Glutamatergic neuron (in vitro differentiated cells): ENCODE measurements at places on chromosomes 2 and 18. TPM values are rescaled to one million over a fixed set of nuclear protein-coding genes. Genes with fewer than 3 reads are reported as not detected.

- no peak overlapping the region for H3K4me3 ChIP-seq
- H3K36me3 ChIP-seq = no peaks in the 10 kb centered on the region
- no peaks in the 10 kb centered on the region for H3K27me3 ChIP-seq
- H3K27ac ChIP-seq = no peak overlapping the region
- H3K4me1 ChIP-seq = peaks cover 9% of the 10 kb centered on the region
Measured at GRCh38 chr2:206521612-206522011, 78.3 kb downstream of the ADAM23 start.

DNA sequence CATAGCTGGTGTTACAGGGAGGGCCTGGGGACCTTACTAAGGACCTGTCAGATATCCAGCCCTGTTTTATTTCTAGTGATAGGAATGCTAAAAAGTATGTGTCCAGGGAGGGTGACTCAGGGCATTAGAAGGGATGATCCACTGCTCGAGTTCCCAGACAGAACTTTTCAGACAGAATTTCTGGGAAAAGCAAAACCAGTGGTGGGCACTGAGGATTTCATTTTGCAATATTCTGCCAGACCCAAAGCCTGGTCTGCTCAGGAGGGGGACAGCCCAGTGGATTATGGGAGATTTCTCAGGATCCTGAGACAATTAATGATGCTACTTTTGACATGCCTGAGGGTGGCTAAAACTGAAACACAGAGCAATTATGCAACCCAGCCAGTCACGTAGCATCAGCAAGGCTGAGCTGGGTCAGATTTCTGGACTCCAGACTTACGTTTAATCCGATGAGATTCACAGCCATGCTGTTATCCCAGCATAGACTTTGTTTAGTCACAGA, 4.7 kb upstream of the KCNE4 start:
- H3K4me3 ChIP-seq = no peak overlapping the region
- DNase-seq = no peak
- H3K27me3 ChIP-seq = no peaks in the 10 kb centered on the region
- H3K4me1 ChIP-seq = peaks cover 4% of the 10 kb centered on the region

DNA sequence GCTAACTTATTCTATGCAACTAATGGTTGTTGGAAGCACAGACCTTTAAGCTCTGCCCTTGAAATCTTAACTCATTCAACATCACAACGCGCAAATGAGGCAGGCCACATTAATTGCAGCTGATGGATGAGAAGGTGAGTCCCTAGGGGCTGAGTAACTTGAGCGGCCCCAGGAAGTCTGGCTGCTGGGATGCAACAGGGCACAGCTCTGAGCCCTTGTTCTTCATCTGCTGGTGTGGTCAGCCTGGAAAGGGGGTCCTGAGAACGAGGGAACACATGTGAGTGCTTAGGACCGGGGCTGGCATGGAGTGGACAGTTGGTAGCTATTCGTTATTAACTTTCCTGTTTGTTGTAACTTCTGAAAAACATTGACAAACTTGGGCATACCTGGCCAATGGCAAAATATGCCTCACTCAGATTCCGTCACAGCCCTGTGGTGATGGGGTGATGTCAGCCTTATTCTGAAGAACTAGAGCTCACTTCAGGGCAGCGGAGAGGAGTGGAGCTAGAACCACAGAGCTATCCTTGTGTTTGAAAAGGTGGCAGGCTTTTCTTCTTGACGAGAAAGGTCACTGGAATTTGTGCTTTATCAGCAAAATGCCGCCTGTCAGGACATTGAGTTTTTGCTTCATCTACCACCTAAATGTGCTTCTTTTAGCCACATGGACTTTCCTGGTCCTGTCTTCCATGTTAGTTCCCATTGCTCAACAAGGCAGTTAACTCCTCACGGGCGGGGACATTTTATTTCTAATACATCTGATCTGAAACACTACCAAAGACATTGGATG, 145.9 kb upstream of the FHL2 start:
- H3K27ac ChIP-seq = no peak overlapping the region
- H3K4me3 ChIP-seq = no peak overlapping the region
- no peaks in the 10 kb centered on the region for H3K4me1 ChIP-seq
- H3K36me3 ChIP-seq = no peaks in the 10 kb centered on the region

The IL1RL1 gene
- not detected for total RNA-seq

The CIAO1 gene
- total RNA-seq = 68.1 TPM

DNA sequence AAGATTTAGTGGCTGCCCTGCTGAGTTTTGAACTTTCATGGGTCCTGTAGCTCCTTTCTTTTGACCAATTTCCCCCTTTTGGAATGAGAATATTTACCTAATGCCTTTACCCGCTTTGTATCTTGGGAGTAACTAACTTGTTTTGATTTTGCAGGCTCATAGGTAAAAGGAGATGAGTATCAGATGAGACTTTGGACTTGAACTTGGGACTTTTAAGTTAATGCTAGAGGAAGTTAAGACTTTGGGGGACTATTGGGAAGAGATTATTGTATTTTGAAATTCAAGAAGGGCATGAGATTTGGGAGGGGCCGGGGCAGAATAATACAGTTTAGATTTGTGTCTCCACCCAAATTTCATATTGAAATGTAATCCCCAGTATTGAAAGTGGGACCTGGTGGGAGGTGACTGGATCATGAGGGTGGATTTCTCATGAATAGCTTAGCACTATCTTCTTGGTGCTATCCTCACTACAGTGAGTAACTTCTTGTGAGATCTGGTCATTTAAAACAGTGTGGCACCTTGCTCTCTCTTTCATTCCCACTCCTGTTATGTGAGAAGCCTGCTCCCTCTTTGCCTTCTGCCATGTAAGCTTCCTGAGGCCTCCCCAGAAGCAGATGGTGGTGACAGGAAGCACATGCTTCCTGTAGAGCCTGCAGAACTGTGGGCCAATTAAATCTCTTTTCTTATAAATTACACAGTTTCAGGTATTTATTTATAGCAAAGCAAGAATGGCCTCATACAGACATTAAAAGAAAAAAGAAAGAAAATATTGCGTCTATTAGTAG, 6.1 kb downstream of the ADI1 start:
- H3K27me3 ChIP-seq = peaks cover 1% of the 10 kb centered on the region
- DNase-seq = no peak
- H3K36me3 ChIP-seq = peaks cover 13% of the 10 kb centered on the region
- no peak overlapping the region for H3K27ac ChIP-seq
- H3K4me1 ChIP-seq = peaks cover 4% of the 10 kb centered on the region

The PROKR1 gene
- 0.83 TPM for total RNA-seq

- no peaks in the 10 kb centered on the region for H3K4me1 ChIP-seq
- H3K27me3 ChIP-seq = peaks cover 1% of the 10 kb centered on the region
- no peak overlapping the region for H3K4me3 ChIP-seq
Measured at GRCh38 chr2:3512086-3512485, 7.2 kb downstream of the ADI1 start.

DNA sequence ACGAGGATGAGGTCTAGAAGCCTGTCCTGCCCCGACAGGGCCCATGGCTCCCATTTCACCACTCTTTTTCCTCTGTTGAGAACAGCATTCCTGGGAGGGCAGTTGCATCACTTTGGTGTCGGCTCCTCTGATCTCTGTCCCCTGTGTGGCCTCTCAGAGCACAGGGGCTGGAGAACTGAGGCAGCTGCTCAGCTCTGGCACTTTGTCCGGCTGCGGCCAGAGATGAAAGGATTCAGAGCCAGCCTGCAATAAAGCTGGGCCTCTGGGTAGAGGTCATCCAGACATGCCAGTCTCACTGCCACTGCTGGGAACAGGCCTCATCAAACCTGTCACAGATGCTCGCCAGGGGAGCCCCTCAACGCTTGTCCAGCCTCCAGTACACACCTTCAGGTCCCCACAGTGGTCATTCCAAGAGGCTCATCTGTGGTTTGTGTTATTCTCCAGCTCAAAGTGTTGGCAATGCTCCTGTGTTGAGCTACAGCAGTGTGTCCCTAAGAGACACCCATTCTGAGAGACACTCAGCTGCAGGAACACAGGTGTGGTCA, 13.1 kb upstream of the ROCK2 start:
- DNase-seq = no peak
- H3K36me3 ChIP-seq = peaks cover 2% of the 10 kb centered on the region
- H3K4me3 ChIP-seq = no peak overlapping the region
- H3K27ac ChIP-seq = no peak overlapping the region

GRCh38 chr18:29062921-29063320, 886.0 kb upstream of the CDH2 start:
- no peak for DNase-seq
- H3K27ac ChIP-seq = no peak overlapping the region
- peaks cover 2% of the 10 kb centered on the region for H3K27me3 ChIP-seq
- H3K4me3 ChIP-seq = no peak overlapping the region
- peaks cover 2% of the 10 kb centered on the region for H3K4me1 ChIP-seq

The DAW1 gene
- total RNA-seq = not detected

The UGT1A4 gene
- total RNA-seq = not detected

The CLHC1 gene
- total RNA-seq = 19.8 TPM

The XDH gene
- total RNA-seq = 1.3 TPM

The ELOA2 gene
- total RNA-seq = not detected

The LBX2 gene
- 0.96 TPM for total RNA-seq

The EFHD1 gene
- 0.71 TPM for total RNA-seq

- no peak overlapping the region for H3K4me3 ChIP-seq
- H3K36me3 ChIP-seq = no peaks in the 10 kb centered on the region
- no peak for DNase-seq
- peaks cover 3% of the 10 kb centered on the region for H3K4me1 ChIP-seq
- no peaks in the 10 kb centered on the region for H3K27me3 ChIP-seq
Measured at GRCh38 chr2:75920859-75921551, 210.3 kb upstream of the GCFC2 start.

GRCh38 chr18:52948868-52949444, 609.0 kb downstream of the DCC start:
- H3K36me3 ChIP-seq = no peaks in the 10 kb centered on the region
- no peak overlapping the region for H3K4me3 ChIP-seq
- H3K4me1 ChIP-seq = no peaks in the 10 kb centered on the region
- H3K27me3 ChIP-seq = peaks cover 4% of the 10 kb centered on the region

The RPRM gene
- total RNA-seq = 95.9 TPM

DNA sequence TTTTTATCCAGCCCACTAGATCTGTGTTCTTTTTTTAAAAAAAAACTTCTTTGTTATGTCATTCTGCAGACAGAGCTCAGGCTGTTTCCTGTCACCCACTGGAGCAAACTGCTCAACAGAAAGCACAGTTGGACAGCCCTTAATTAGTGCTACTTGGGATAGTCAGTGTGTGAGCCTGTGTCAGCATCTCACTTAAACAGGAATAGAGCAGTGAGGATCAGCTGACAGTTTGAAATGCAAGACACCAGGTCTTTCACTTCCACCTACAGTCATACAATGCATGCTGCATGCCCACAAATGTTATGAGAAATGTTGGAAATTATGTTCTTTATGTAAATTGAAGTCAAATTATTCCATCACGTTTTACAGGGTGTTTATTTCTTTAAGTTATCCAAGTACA, 174.9 kb downstream of the NR4A2 start:
- no peaks in the 10 kb centered on the region for H3K36me3 ChIP-seq
- DNase-seq = no peak
- H3K27me3 ChIP-seq = no peaks in the 10 kb centered on the region

DNA sequence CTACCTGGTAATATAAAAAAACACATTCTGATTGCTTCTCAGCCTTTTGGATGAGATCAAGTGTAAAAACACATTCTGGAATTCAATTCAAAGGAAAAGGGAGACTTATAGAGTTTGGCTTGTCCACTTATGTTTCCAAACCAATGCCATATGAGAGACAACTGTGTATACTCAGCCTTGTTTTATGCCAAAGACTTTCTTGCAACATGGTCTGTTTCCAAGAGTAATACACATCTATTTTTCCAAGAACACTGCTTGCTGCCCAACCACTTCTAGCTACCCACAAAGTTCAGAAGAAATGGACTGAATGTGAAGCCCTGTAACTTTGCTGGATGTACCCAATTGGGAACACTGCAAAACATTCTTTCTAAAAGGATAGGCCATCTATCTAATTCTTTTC, 48.0 kb upstream of the GRB14 start:
- no peak overlapping the region for H3K27ac ChIP-seq
- H3K4me1 ChIP-seq = no peaks in the 10 kb centered on the region
- no peak for DNase-seq
- H3K4me3 ChIP-seq = no peak overlapping the region
- no peaks in the 10 kb centered on the region for H3K36me3 ChIP-seq
- no peaks in the 10 kb centered on the region for H3K27me3 ChIP-seq

- no peak overlapping the region for H3K27ac ChIP-seq
- H3K27me3 ChIP-seq = peaks cover 2% of the 10 kb centered on the region
- no peak for DNase-seq
Measured at GRCh38 chr2:19893520-19894133, 8.2 kb downstream of the TTC32 start.

The DUSP19 gene
- total RNA-seq = 1.6 TPM

The CD8B2 gene
- not detected for total RNA-seq

DNA sequence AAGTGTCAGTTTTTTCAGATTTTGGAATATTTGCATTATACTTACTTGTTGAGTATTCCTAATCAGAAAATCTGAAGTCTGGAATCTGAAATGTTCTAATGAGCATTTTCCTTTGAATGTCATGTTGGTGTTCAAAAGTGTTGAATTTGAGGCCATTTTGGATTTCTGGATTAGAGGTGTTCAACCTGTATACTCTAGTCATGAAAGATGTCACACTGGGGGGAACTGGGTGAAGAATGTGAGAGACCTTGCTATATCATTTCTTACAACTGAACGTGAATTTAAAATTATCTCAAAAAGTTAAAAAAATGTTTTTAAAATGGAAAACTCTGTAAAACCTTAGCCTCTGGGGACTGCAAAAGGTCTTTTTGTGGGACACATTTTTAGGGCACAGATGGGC, 384.5 kb downstream of the NBAS start:
- no peak overlapping the region for H3K27ac ChIP-seq
- H3K4me1 ChIP-seq = peaks cover 10% of the 10 kb centered on the region
- DNase-seq = no peak
- no peak overlapping the region for H3K4me3 ChIP-seq
- no peaks in the 10 kb centered on the region for H3K27me3 ChIP-seq

DNA sequence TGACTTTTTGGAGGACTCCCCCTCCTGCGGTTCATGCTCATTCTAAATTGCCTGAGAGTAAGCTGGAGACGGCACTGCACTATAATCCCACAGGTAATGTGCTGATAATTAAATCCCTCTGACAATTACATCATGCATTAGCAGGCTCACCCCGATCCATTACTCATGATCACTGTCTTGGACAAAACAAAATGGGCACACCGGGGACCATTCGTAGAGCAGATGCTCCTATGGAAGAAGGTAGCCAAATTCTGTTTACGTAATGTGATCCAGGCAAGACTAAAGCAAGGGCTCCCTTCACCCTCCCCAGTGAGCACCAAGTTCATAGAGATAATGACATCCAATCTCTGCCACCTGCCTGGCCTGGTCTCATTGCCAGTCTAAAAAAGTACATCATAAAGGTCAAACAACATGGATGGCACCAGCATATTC, 657.1 kb upstream of the SOX11 start:
- no peaks in the 10 kb centered on the region for H3K36me3 ChIP-seq
- H3K4me1 ChIP-seq = peaks cover 32% of the 10 kb centered on the region
- peak overlapping the region; percentile 36 for H3K4me3 ChIP-seq
- peak; percentile 57 for DNase-seq

DNA sequence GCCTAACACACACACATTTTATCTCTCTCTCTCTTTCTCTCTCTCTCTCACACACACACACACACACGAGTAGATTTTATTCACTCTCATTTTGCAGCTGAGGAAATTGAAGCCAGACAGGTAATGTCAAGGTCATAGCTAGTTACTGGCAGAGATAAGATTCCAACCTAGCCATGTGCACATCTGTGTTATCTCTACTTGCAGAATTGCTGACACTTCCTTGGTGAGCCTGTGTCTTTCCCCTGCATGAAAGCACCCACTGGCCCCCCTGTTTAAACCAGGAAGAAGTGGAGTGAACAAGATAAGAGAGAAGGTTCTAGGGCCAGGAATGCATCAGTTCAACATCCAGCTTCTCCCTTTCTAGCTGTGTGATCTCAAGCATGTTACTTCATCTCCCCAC, 423.7 kb downstream of the TXNL1 start:
- no peak overlapping the region for H3K27ac ChIP-seq
- no peaks in the 10 kb centered on the region for H3K36me3 ChIP-seq
- H3K4me1 ChIP-seq = peaks cover 21% of the 10 kb centered on the region
- H3K4me3 ChIP-seq = no peak overlapping the region

The LRP2 gene
- total RNA-seq = not detected

The ZC3H6 gene
- total RNA-seq = 14.0 TPM
